OCI-LY7 (cell line): ENCODE measurements at places on chromosomes 2 and 18.

DNA sequence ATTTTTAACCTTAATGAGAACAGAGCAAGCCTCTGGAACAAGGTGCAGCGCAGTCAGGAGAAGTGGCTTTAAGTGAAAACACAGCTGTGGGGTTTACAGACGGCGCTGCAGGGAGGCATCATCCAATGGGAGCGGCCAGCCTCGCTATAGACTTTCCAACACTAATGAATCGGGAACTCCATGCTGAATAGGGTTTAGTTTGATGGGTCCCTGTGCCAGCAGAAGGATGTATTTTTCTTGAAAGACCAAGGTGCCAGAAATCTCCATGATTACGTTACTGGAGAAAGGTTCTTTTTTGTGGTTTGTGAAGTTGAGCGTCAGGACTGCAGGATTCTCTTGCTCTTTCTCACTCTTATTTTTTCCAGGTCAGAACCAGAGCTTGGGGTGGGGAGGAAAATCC, 87.9 kb upstream of the ALPP start:
- DNase-seq = no peak

DNA sequence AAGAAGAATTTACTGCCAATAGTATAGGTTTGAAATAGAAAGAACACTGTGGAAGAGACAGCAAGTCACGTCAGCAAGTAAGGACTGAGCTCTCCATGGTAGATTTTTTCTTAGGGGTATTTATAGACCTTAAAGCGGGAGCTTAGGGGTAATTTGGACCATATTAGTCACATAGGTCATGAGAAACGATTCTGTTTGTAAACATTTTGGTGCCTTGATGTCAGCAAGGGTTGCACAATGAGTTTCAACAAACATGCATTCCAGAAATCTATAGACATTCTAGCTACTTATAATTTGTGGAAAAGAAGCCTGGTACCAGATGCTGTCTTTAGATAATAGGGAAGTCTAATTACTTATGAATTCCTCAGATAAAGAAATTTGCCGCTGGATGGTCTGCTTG, 624.7 kb downstream of the TDRD15 start:
- DNase-seq = no peak

- no peak for DNase-seq
Measured at GRCh38 chr18:58254873-58255511, 211.0 kb downstream of the NEDD4L start.

DNA sequence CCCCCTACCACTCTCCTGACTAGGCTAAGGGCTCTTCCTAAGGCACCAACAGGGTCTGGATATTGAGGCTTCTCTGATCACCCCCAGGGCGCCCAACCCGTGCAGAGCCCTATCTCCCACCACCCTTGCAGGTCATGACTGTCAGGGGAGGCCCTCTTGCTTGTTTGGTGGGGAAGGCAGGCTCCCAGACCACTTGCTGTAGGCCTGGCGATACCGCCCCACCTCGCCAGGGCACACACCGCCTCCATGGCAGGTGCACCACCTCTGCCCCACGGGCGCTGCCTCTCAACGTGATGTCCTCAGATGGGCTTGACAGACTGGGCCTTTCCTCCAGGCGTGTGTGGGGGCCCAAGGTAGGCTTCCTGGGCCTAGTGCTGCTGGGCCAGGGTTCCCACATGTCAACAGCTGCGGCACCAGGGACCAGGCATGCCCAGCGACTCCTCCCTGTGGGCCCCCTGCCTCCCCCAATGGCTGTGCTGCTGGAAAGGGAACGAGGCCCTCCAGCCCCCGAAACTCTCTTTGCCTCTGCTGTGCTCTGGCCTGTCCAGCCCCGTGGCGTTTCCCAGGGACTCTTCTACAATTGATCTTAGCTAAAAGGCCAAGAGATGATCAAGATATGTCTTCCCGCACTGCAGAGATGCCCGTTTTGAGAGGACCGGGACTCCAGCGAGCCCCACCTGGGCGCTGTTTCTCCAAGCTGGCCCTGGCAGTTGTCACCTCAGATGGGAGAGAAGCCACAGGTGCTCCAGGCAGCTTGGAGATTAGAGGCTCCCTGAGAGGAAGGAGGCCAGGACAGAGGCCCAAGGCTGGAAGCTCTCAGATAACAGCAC, 7.5 kb downstream of the NPPC start:
- DNase-seq = no peak

DNA sequence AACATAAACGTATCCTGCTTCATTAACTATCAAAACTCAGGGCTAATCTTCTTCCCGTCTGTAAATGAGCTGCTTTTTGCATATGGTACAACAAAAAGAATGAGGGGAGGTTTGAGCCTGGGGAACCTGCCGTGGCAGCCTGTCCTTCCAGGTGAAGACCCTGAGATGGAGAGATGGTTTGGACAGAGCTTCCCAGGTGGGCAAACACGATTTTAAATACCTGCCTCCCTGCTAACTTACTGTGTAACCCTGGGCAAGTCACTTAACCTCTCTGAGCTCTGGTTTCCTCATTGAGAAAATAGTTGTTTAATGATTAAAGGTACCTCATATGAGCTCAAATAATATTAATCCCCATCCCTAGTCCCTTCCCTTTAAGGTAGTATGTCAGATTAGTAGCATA, 9.0 kb downstream of the EMX1 start:
- no peak for DNase-seq
